H9 (cell line): ENCODE measurements at places on chromosomes 13 and 19.

- no peak for DNase-seq
Observed at GRCh38 chr13:50466456-50466855, 377.0 kb downstream of the DLEU7 start.

DNA sequence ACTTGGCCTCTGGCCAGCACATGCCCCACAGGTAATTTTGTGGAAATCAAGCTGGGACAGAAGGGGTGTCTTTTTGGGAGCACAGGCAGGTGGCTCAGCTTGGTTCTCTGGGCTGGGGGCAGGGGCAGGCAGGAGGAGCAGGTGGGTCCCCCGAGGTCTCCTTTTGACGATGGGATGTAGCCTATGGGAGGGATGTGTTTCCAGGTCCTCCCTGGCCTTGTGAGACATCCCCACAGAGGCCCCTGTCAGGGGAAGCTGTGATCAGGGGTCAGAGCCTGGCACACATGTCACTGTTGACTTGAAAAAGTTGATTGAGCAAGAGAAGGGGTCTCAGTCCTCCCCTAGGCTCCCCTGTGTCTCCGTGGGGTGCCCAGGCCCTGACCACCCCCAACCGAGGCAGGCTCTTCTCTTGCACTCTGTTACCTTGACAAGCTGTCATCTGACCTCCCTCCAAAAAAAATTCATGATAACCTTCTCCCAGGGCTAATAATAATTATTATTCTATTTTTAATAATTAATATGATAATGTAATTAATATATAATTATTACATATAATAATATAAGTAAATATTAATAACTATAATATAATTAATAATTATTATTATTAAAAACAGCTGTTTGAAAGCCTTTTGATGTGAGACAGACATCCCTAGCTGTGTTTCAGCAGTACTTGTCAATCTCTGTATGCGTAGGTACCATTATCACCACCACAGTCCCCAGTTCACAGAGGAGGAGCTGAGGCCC lies 116.2 kb downstream of the ZDHHC20 start:
- no peak for DNase-seq

GRCh38 chr19:10474962-10475451 lies 28.1 kb downstream of the KEAP1 start:
- no peak for DNase-seq

DNA sequence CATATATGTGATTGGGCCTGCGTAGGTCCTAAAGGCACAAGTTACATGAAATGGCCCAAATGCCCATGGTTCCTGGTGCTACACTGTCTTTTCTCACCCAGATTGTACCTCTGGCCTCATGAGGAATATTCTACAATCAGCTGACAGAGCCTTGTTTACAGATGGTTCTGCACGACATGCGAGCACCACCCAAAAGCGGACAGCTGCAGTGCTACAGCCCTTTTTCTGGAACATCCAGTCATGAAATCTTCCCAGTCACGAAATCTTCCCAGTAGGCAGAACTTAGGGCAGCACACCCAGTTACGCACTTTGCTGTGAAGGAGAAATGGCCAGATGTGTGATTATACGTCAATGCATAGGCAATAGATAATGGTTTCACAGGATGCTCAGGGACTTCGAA lies 7.7 kb upstream of the ELF1 start:
- no peak for DNase-seq

GRCh38 chr13:32746474-32746873 lies 160.2 kb downstream of the PDS5B start:
- DNase-seq: no peak

- no peak for DNase-seq
Observed at GRCh38 chr19:47358936-47359335, 9.8 kb downstream of the DHX34 start.

DNA sequence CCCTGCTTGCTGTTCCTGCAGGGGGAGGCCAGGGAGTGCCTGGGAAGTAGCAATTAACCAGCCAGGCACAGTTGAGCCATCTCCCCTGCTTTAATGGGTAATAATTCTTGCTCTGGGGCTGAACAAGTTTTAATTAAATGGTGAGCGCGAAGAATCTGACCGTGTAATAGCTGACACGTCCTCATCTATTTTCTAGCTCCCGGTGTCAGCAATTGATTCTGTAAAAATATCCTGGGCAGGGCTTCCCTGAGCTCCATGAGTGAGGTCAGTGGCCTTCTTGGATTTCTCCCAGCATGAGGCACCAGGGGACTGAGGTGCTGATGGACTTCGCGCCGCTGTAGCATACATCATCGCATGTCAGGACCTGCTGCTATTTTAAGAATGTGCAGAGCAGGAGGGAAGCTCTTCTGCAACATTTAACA lies 26.9 kb downstream of the SIPA1L3 start:
- no peak for DNase-seq

DNA sequence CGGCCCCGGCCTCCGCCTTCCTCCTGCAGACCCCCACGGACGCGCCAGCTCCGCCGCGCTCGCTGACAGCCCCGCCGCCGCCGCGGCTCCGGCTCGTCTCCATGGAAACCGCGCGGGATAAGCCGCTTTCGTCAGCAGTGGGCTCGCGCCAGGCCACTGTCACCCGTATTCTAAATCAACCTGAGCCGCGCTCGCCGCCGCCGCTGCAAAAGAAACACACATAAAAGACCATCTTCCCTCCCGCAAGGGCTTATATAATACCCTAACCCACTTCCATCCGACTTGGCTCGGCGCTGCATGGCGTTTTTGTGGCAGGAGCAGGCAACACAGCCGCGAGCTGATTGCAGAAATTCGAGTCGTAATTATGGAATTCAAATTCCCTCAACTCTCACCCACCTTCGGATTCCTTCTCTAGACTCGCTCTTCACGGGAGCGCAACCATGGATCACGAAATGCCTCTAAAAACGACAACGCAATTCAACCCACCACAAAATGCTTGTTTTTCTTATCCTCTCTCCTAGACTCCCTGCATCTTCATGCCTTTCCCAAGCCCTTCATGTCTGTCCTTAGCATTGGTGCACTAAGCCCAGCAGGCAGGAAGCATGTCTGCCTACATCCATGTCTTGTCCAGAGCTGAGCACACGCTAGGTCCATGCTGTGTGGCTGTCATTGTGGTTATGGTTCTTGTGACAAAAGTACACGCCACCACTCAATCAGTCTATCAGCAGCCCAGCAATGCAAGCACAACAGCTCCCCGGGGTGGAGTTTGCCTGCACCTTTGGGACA lies at the start of gene AMER2:
Gene AMER2 (minus strand): TSS at position 772 of the 786 bp plus-strand sequence. CDS start 669 bp downstream, at position 103.
- DNase-seq: no peak

DNA sequence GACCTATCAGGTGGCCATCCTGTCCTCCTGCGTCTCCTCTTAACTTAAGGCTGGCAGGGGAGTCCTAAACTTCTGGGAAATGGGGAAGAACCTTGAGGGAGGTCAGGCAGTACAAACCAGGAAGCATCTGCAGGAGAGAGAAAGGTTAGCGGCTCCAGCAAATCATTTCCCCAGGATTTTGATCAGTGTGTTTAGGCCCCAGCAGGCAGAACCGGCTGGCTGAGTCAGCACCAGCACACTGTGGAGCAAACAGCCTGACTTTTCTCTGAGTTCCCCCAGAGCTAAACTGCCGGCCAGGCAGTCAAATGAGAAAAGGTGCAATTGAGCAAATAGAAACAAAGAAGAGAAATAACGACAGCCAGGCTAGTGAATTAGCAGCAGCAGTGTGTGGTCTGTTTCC lies 46.7 kb upstream of the MEDAG start:
- DNase-seq: no peak

DNA sequence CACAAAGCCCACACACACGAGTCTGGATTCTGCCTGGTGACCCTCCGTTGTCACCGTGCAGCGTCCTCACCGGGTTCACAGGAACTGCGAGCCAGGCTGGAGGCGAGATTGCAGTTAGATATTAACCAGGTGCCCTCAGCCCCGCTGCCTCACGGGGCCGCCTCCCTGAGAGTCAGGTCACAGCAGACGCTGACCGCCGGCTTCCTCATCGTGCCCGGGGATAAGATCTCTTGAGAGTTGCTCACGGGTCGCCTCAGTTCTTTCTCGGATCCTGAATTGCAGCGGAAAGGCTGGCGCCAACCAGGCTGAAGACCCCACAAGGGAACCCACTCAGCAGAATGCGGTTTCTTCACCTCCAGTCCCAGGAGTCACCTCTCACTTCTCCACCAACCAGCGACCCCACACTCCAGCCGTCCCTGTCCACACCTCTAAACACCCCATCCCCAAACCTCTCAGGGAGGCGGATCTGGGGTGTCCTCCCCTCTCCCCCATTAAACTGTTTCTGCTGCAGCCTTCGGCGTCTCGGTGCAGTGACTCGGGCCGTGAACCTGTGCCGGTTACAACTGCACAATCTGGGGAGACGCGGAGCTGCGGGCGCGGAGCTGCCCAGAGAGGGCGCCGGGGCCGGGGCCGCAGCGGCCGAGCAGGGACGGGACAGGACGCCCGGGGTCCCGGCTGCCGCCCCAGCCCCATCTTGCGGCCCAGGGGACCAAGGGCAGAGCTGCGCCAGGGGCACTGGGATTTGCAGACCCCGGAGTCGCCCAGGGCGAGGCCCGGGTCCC lies 591 bp downstream of the ZNF823 start:
- peak; percentile 36 for DNase-seq

DNA sequence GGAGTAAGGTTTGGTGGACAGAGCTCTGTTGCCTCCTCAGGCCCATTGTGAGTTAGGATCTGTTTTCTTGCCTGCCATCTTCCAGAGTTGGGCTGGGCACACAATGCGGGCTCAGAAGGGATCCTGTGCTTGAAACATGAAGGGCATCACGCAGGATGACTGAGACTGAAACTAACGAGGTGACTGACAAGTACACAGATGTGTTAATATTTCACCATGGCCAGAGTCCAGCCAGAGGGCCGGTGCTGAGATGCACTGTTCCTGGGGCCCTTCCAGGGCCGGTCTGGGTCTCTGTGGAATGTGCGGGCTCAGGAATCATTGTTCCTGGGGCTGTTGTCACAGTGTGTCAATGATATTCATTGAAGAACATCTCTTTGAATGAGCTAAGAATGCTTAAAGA lies 163.7 kb downstream of the URI1 start:
- no peak for DNase-seq

DNA sequence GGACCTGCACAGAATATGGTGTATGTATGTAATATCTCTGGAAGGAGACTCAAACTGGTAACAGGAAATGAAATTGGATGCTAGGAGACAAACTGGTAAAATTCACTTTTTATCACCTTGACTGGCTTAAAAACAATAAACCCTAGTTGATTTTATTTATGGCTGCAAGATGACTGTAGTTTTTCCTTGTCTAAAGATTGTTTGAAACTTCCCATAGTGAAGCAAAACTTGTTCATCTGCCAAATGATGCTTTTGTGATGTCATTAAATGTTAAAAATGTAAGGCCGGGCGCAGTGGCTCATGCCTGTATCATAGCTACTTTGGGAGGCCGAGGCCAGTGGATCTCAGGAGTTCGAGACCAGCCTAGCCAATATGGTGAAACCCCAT lies 2.5 kb upstream of the ECH1 start:
- DNase-seq: no peak

GRCh38 chr13:79457390-79457789 lies 23.6 kb upstream of the NDFIP2 start:
- no peak for DNase-seq

GRCh38 chr13:30088312-30088855 lies 219.0 kb downstream of the KATNAL1 start:
- DNase-seq: no peak

- DNase-seq: no peak
Observed at GRCh38 chr19:55209693-55210472, 582 bp upstream of the PTPRH start.

GRCh38 chr13:51047434-51048165 lies 63.5 kb downstream of the C13orf42 start:
- DNase-seq: no peak

GRCh38 chr19:38004186-38004520 lies 97.1 kb downstream of the SIPA1L3 start:
- no peak for DNase-seq

DNA sequence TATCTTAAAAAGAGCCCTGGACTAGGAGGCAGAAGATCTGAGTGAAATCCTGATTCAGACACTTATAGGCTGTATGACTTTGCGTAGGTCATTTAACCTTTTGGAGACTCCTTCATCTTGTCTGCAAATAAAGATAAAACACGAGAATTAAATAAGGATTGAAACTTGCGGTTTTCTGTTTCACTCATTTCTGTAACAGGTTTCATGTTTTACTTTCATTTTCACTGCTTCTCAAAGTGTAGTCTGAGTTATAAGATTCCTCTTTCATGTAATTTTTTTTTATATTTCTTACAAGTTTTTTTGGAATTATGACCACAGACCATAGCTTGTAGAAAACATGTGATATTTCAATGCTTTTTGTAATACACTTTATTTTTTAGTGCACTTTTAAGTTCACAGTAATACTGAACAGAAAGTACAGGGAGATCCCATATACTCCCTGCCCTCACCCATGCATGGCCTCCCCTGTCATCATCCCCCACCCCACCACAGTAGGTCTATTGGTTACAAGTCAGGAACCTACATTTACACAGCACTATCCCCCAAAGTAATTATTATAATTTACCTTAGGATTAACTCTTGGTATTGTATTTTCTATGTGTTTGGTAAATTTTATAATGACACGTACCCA lies 174.6 kb downstream of the ITGBL1 start:
- DNase-seq: no peak

- no peak for DNase-seq
Observed at GRCh38 chr13:101150998-101151397, 265.3 kb downstream of the NALCN start.

- DNase-seq: no peak
Observed at GRCh38 chr13:109694972-109695371, 91.4 kb downstream of the IRS2 start.
